ENCODE measurements at places on chromosomes 3 and 15.

GRCh38 chr3:186512570-186513302 lies 31.4 kb downstream of the CRYGS start:
- DNase-seq, result no peak

GRCh38 chr3:23567917-23568316 lies 237.8 kb upstream of the UBE2E1 start:
- DNase-seq, result no peak

- DNase-seq, result no peak
Measured at GRCh38 chr3:62293051-62293780, 80.1 kb downstream of the FEZF2 start.

- no peak for DNase-seq
Measured at GRCh38 chr3:17909714-17910113, 167.3 kb upstream of the TBC1D5 start.

- DNase-seq, result peak; percentile 55
Measured at GRCh38 chr3:146189519-146190173, 28.7 kb upstream of the PLOD2 start.

- no peak for DNase-seq
Measured at GRCh38 chr3:178794711-178795110, 258.5 kb downstream of the KCNMB2 start.

GRCh38 chr3:186024210-186024609 lies 84.7 kb downstream of the ETV5 start:
- DNase-seq, result no peak

GRCh38 chr15:71114066-71114680 lies 1.1 kb upstream of the THSD4 start:
- DNase-seq, result no peak

DNA sequence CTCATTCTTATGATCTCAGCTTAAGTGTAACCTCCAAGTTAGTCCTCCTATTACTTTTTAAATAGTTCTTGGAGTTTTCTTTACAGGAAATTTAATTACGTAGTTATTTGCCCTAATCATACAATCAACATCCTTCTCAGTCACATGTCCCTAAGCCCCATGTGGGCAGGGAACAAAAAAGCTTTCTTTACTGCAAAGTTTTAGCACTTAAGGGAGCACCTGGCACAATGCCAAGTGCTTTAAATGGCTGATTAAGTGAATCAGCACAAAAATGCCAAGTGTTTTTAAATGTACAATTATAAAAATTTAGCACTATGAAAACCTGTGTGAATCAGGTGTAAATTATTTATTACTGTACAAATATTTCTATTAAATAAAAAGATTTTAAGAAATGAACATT lies 445.3 kb downstream of the C3orf38 start:
- DNase-seq, result no peak

DNA sequence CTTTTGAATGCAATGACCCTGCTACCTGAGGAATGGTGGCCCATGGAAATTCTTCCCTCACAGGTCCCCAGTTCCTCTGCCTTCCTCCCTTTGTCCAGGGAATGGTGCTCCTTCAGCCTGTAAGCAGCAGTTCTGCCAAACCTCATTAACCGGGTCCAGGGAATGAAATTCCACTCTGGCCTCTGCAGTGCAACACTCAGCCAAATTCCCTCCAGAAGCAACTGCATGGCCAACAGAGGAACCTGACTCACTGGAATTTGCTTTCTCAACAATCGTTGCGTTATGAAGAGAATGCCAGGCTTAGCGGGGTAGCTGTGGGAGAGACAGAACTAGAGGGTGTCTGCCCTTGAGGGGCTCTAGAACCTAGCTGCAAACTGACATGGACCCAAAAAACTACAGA lies 449.4 kb upstream of the PROK2 start:
- DNase-seq, result no peak

GRCh38 chr15:63196842-63197241 lies 7.4 kb downstream of the RAB8B start:
- no peak for DNase-seq

GRCh38 chr15:62748196-62748595 lies 294.4 kb upstream of the TPM1 start:
- DNase-seq, result no peak

DNA sequence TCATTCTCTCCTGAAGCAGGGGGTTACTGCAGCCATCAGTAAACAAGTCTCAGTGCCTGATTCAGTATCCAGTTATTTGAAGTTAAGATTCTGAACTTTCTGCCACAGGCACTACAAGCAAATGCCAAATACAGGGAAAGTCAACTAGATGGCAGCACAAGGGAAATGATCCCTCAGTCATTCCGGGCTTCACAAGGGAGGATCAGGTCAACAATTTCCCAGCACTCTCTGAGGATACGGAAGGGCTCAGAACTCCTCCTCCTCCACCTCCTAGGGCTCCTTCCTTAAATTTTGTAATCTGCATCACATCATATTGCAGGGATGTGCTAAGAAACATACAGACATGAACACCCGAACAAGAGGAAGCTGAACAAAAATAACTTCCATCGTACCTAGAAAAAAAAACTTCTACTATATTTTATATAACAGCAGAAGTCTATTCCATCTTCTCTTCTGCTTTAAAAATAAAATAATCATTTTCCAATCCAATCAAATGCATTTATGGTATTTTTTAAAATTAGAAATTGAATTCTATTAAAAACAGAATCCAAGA lies 187.1 kb downstream of the FMN1 start:
- DNase-seq, result peak; percentile 32

DNA sequence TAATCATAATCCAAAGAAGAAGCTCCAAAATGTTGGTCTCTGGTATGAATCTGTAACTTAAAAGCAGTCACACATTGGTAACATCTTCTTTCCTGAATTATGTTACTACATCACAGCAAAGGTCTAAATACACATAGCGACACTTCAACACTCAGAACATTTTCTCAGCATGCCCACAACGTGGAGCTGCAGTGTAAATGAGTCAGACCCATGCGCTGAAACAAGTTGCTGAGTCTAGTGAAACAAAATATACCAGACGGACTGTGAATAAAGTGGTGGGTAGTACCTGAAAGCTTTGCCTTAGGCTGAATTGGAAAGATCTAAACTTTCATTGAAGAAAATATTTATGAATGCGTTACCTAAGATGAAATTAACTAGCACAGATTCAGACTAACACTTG lies 33.2 kb upstream of the GOLGA8B start:
- no peak for DNase-seq

GRCh38 chr3:126109880-126110235 lies 25.9 kb upstream of the SLC41A3 start:
- DNase-seq, result no peak

DNA sequence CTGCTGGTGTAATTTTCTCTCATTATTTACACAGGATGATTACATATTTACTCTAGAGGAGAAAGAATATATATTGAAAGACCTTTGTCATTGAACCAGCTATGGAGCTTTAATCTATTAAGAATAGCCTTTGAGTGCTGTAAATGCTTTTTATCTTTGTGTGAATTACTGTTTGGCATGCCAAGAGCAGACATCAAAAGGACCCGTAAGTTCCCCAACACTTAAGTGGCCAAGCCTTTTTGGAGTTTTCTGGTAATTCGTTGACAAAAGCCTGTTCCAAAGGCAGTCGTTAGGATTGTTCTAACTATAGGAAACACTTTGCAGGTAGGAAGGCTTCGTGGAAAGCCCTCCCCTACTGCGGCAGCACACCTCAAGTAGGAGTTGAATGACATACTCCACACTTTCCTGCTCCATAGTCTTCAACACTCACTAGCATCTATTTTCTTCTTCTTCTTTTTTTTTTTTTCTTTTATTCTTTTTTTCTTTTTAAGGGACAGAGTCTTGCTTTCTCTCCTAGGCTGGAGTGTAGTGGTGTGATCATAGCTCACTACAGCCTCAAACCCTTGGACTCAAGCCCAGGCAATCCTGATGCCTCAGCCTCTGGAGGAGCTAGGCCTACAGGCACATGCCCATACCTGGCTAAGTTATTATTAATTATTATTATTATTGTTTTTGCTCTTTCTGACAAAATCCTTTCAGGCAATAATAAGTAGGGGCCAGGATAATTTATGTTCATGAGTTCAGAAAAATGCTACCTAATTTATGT lies 98.6 kb downstream of the SUCNR1 start:
- no peak for DNase-seq

DNA sequence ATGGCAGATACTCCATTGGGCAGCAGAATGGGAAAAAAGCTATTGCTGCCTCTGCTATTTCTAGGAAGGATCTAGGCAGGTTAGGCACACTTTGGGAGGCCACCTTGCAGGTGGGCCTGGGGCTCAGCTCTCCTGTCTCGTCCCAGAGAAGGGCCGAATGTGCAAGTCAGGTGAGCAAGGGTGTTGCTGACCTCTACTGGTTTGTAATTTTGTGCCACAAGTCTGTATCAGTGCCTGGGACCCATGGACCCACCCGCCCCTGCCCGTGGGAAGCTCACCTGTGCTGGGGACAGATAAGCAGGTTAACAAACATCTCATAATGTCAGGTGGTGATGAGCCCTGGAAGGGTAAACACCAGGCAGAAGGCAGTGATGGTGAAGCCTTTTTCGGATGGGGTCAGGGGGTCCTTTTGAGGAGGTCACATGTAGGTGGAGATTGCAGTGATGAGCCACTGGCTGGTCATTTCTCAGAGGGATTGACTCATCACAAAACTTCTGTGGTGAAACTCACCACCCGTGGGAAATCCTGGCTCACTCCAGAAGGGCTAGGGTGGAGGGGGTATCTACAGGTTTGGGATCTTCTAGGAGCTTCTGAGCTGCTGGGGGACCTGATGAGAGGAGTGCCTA lies 161.3 kb downstream of the KLF13 start:
- DNase-seq, result no peak

DNA sequence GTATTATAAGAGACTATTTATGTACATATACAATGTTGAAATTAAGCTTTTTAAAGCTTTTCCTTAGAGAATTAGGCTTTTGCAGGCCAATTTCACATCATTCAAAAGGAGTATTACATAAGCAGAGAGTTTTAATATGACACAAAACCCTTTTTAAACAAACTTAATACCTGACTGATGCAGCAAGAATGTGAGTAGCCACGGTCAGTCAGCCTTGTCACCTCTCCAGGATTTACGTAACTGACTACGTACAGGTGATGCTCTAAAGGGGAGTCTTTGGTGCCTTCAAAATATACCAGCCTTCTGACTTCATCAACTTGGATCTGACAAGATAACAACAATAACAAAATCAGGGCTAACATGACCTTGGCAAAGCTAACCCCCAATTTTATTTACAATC lies 44.2 kb upstream of the IGDCC4 start:
- no peak for DNase-seq

DNA sequence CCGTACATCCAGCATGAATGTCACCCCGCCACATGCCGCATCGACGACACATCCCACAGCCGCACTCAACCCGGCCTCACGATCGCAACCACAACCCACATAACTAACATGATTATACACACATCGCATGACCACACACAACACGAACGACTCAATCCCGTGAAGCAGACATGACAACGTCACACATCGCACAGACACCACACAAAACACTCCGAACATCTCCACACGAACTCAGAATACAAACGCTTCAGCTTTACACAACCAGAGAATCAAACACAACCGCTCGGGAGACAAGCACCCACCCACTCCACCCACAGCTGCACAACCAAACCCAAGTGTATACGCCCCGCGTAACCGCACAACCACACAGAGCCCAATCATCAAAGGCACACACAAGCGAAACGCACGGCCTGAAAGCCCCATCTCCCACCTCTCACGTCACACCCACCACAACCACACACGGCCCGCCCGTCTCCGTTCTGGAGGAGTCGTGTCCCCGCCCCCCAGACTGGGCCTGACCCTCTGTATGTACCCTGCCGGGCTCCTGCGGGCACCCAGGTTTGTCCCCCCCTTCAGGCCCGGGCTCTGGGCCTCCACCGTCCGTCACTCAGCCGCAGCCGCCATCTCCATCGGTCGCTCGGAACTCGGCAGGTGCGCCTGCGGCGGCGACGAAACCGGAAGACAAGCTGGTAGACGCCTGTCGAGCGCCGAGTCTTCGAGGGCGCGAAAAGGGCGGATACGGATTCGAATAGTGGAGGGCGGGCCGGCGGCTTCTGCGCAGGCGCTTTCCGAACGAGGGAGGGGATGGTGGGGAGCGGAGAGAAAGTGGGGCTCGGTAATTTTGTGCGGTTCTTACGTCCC lies at the start of gene RBSN:
TSS of gene RBSN (minus strand) at position 646 of the 861 bp plus-strand sequence. CDS start 3,028 bp downstream, outside the sequence.
- DNase-seq, result peak; percentile 91

DNA sequence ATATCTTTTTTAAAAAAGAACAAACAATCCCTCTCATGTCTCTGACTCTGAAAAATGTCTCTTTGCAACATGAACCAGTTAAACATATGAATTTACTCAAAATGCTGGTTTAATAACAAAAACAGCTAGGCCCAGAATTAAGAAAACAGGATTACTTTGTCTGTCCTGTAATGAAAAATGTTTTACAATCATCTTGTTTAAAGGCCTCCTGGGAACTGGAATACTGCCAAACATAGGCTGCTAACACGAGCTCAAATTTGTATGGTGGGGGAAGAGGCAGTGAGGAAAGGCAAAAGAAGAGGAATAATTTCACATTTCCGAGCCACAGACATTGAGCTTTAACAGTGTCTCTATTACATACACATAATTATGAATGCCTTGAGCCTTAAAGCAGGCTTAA lies 61.7 kb upstream of the PPIB start:
- no peak for DNase-seq

- no peak for DNase-seq
Measured at GRCh38 chr3:45246241-45246640, 20.2 kb upstream of the TMEM158 start.

DNA sequence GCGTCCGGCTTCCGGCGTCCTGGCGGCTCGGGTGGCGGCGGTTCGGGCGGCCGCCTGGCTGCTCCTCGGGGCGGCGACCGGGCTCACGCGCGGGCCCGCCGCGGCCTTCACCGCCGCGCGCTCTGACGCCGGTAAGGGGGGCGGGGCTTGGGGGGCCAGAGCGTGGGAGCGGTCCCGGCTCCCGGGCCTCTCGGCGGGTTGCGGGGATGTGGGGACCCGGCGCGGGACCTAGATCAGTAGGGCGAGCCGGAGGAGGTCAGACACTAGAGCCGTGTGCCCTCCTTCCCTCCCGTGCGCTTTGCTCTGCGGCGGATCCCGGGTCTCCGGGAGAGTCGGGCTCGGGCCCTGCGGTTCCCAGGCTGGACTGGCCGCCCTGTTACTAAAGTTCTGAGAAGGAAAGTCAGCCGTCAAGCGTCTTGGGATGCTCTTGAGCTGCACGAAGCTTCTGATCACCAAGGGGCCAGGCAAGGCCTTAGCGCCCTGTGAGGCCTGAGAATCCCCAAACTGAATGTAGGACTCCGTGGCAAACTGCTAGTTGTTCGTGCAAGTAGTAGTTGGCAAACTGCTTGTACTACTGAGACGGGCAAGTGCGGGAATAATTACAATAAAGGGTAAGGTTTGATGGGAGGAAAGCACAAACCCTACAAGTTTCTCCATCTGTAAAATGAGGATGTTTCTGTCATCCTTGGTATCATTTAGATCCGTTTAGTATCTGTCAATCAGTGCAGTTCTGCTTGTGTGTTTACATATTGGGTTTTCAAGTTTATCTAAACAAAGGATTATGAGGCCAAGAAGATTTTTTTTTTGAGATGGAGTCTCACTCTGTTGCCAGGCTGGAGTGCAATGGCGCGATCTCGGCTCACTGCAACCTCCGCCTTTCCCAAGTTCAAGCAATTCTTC lies 587 bp downstream of the PIGX start:
- peak; percentile 32 for DNase-seq
